ENCODE measurements at places on chromosomes 12 and 14.

GRCh38 chr14:87397499-87397898 lies 595.5 kb downstream of the GALC start:
- no peak for DNase-seq

GRCh38 chr12:49730568-49731101 lies 10.7 kb upstream of the TMBIM6 start:
- no peak for DNase-seq

DNA sequence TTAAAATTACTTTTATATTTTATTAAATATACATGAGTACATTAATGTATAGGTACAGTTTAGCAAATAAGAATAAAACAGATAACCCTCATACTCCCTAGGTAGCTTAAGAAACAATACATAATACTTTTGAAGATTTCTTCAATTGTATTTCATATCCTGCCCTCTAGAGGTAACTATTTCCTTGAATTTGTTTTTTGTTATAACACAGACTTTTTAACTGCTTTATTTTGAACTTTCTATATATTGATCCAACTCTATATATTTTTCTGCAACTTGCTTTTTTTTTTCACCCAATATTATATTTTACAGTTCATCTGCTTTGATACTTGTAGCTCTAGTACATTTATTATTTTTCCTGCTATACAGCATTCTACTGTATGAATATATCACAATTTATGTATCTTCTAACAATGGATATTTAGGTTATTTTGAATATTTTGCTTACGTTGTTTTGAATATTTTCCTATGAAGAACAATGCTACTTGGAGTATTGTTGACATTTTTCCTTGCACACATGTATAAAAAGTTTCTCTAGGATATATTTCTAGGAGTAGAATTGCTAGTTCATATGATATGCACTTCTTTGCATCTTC lies 72.8 kb upstream of the ABCD2 start:
- no peak for DNase-seq

- no peak for DNase-seq
Observed at GRCh38 chr12:89671469-89671868, 37.2 kb downstream of the ATP2B1 start.

DNA sequence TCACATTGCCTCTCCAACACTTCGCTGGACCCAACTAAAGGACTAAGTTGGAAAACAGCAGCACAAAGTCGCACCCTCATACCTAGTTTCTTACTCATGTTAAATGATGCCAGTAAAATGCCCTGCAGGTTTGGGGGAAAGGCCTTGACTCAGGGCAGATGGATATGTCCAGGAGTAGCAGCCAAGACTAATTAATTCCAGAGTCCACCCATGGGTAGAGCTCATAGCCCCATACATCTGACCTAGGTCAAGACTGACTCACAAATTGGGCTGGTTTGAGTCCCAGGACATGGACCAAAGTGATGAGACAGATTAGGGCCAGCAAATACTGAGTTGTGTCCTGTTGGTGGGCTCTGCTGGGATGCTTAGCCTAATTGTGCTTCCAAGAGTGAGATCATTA lies 224.0 kb upstream of the BTG1 start:
- no peak for DNase-seq

- DNase-seq: no peak
Observed at GRCh38 chr14:86997271-86997670, 995.7 kb downstream of the GALC start.

DNA sequence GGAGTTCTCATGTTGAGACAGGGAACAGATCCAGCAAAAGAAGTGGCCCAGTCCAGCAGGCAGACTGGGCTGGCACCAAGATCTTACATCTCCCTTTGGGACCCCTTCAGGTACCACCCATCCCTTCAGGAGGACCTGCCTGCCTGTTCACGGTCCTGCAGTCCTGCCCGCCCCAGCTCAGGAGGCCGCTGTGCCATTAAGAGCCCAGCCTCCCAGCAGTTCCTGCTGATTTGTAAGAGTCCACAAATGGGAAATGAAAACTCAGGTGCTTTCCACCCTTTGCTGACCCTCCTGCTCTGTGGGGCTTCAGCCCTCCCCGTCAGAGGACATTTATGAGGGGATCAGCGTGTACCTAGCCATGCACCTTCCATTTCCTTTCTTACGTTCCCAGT lies 39.5 kb downstream of the C14orf132 start:
- DNase-seq: no peak

- DNase-seq: no peak
Observed at GRCh38 chr12:120783197-120783596, 57.6 kb downstream of the ACADS start.

DNA sequence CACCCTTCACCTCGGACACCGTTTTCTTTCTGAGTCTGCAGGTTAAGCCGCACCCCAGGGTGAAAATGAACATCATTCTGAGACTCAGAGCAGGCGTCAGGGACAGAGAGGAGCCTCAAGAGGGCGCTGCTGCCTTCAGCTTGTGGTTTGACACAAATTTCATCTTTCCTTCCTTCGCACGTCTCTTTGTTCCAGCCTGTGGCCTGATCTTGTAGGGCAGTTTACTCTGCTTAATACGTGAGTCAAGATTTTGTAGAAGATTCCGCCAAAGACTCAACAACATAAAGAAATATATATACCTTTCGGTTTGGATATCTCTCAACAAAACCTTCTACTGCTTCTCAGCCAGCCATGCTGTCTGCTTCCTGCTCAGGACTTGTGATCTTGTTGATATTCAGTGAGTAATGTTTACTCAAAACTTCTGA lies 329.3 kb upstream of the OR4E1 start:
- DNase-seq: peak; percentile 58

DNA sequence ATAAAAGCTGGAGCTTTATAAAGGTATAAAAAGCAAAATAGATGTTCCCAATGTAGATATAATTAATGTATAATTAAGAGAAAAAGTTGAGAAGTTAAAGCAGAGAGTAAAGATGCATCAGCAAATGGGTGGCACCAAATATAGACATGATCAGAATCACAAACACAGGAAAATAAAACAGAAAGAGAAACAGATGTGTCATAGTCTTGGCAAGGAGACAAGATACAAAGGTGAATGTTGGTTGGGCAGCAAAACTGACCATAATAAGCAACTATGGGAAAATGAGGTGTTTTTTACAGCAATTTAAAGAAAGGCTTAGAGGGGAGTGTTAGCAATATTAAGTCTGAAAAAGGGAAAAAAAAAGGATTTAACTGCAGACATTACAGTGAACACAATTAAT lies 135.4 kb upstream of the CLEC14A start:
- DNase-seq: no peak

DNA sequence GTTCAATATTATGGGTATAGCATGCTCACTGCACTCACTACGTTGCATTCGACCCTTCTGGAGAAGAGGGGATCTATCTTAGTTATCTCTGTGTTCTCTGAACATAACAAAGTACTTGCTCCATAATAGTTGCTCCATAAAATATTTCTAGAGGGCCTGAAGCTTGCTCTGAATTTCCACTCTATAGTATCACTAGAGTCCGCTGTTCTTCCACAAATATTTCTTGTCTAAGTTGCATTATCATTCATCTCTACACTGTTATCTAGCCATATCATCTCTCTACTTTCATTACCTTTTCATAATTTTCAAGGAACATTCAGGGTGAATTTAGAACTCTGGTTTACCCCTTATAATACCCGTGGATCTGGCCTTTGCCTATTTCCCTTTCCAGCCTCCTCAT lies 246.1 kb upstream of the PDE3A start:
- no peak for DNase-seq

GRCh38 chr12:12272869-12273268 lies 6.0 kb upstream of the LRP6 start:
- no peak for DNase-seq

GRCh38 chr14:89672636-89673511 lies 255.8 kb upstream of the FOXN3 start:
- no peak for DNase-seq

GRCh38 chr12:64098709-64099354 lies 123.3 kb downstream of the KICS2 start:
- DNase-seq: no peak

GRCh38 chr12:91974541-91975085 lies 171.0 kb downstream of the BTG1 start:
- no peak for DNase-seq

GRCh38 chr12:52791271-52792184 lies 4.4 kb downstream of the KRT3 start:
- no peak for DNase-seq

DNA sequence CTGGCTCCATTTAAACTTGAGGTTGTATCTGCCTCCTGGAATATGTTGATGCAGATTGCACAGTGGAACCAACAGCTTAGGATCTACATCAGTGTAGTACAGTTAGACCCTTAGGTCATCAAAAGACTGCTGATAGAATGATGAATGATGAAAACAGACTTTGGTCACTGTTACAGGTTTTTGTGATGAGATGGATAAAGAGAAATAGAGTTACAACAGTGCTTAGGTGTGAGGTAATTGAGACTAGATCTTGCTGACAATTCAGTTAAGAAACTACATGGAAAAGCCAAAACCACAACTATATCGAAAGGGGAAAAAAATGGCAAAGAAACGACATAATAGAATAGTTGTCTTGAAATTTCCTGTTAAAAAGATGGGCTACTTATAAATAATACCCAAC lies 145.7 kb upstream of the LMNTD1 start:
- DNase-seq: no peak

- DNase-seq: no peak
Observed at GRCh38 chr14:94176808-94177207, 2.7 kb downstream of the PPP4R4 start.

- DNase-seq: no peak
Observed at GRCh38 chr12:24378548-24379407, 429.3 kb upstream of the SOX5 start.

DNA sequence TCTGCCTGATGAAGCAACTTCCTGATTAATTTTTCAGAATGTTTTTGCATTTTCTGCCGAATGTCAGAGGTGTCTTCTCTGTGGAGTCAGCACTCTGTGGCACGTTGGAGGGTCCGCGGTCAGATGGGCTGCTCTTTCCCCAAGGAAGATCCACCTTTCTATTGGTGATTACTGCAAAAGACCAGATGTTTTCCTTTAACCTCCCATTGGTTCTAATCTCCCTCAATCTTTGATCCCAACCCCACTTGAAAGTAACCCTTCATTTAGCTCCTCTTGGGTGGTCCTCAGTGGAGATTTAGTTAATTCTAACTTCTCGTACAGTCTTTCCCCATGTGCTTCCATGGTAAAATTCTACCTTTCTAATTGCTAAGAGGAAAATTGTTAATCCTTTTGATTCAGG lies 397.7 kb upstream of the DDHD1 start:
- DNase-seq: no peak

GRCh38 chr12:14946162-14946561 lies 7.8 kb upstream of the ERP27 start:
- DNase-seq: no peak
